ENCODE measurements at places on chromosomes 2 and 18.

DNA sequence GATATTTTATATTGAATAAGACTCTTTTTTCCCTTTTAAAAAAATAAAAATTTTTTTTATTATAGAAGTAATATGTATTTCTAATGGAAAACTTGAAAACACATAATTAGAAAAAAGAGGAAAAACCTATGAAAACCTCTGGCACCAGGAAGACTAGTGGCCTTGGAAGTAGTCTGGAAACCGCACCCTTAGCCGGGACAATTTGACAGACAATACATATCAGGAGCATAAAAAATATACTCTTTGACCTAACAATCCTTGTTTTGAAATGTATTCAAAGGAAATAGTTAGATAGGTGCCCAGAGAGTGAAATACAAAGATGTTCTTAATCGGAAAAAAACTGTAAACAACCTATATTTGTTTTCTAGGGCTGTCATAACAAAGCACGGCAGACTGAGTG, 34.9 kb upstream of the FAM117B start:
- DNase-seq: no peak

DNA sequence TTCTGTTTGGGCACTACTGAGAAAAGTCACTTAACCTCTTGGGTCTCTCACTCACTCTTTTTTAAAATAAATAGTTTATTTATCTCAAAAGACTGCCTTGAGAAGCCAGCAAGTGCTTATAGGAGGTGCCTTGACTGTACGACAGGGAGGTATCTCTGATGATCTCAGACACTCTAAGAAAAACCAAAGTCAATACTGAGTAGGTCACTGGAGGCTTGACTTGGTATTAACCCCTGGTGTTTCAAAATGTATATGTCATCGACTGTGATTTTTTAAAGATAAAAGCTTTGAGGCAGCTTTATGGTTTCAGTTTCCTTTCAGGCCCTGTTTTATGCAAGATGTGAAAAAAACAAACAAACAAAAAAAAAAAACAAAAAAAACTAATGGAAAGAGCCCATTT, 33.7 kb downstream of the MREG start:
- DNase-seq: no peak

DNA sequence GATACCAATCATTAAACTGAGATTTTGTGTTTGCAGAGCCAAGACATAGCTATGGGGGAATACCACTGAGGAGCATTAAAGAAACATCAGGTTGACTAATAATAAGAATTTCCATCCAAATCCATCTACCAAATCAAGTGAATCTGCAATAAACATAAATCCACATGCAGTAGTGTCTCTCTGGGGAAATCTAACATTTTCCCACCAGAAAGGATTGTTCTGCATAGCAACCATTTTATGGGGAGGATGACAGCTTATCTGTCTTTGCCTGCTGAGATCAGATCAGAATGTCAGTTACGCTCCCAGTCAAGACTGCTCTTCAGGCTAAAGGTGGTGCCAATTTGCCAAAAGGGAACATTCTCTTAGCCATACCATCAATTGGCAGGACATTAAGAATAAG, 1098.9 kb upstream of the CHAC2 start:
- DNase-seq: no peak

DNA sequence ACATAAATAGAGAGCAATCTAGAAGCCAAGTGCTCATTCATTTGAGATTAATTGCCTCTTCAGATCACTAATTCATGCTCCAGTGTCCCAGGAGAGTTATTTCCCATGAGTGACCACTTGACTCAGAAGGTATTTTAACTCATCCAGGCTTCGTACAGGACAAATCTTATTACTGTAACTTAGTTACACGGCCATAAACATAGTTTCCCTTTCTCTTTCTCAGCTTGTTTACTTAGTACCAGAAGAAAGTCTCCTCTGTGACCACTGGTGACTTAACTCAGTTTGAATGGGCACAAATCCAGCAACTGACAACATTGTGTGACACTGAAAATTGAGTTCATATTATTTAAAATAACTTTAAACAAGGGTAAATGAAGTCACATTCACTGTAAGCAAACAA, 25.3 kb downstream of the MMADHC start:
- no peak for DNase-seq

DNA sequence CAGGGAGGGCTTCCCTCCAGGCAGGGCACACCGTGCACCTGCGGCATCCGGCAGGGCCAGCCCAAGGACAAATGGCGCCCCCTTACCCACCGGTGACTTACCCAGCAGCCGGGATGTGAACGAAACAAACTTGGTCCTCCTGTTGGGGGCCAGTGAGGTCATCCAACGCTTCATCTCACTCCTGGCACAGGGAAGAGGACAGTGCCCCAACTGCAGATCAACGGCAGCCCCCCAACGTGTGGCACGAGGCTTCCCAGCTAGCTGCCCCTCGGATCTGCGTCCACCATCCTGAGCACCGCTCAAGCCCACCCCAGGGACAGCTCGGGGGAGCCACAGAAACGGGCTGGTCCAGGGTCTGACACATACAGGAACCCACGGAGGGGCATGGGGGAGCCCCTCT, 12.0 kb downstream of the SNORC start:
- DNase-seq: no peak

DNA sequence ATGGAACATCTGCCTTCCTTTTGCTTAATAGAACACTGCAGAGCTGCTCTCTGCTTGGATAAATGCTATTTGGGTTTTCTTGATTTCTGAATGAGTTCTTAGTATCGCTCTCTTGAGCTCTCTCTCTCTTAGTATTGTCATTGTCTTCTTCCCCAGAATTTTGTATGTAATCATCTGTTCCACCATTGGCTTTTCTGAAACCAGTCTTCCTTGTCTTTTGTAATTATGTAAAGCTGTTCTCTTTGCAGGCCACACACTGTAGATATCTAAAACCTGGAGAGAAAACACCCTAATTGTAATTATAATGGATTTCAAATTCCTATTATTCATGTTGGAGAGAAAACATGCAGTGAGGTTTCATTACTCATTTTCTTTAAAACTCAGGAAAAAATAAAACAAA, 333.1 kb upstream of the CHAC2 start:
- DNase-seq: no peak
